ENCODE measurements at places on chromosomes 3 and 15.

- DNase-seq = no peak
Observed at GRCh38 chr3:16884084-16884747, 539 bp upstream of the PLCL2 start.

DNA sequence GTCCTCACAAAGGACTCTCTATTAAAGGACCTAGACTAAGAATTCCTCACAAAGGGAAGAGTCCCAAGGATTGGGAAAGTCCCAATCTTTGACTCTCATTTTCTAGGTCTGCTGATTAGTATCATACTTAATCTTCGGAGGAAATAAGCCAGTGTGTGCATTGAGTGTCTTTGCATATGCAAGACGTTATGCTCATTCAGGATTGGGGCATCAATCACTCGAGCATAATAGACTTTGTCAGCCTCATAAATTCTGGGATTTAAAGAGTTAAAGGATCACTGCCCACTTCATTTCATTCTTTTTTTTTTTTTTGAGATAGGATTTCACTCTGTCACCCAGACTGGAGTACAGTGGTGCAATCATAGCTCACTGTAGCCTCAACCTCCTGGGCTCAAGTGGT is 154.3 kb downstream of the RBPMS2 start:
- DNase-seq = no peak

GRCh38 chr3:38171622-38172021 is 6.3 kb downstream of the OXSR1 start:
- no peak for DNase-seq

DNA sequence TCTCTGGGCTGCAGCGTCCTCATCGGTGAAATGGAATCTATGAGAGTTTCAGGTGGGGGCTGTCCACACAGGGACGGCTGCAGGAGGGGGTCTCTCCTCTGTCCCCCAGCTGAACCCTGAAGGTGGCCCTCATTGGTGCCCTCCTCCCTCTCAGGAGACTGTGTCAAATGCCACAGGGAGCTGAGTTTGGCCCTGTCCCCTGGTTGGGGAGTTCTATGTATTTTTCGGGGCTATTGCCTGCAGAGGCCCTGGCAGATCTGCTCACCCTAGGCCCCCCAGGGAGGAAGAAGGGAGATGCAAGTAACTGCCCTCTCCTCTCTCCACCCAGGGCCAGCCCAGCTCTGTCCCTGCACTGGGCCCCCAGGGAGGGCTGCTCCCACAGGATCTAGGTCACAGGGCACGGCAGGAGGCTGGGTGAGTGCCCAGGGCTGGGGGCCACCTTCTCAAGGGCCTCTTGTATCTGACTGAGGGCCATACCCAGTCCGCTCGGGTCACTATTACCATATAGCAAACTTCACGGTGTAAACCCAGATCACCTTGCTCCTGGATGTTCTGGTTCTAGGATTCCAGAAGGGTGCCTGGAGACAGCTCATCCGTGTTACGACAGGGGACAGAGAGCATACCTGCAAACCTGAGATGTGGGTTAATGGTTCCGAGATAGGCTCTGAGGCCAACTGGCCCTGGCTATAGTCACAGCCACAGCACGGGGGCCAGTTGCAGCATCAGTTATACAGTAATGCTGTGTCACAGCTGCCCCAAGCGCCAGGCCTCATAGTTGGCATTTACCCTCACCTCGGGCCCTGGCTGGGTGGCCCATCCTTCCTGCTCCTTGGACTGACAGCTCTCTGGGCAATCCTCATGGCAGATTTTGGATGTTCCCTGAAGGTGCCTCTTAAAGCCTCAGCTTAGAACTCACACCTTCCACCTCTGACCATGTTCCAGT is 102.4 kb upstream of the PRR23E start:
- DNase-seq = no peak

DNA sequence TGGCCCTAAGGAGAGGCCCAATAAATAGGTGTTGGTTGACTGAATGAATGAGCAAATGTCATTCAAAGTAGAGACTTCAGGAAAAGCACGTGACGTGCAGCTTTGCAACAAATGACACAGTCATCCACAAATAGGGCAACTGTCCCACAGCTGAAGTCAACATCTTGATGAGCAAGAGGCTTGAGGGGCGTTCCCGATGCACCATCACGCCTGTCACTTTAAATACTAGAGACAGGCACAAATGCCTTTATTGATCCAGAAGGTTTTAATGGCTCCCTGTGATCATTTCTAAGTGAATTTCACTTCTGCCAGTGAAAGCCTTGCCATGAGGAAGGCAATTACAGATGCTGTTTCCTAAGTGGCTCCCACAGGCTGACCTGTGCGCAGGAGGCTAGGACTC is 43.6 kb downstream of the ABTB1 start:
- no peak for DNase-seq

GRCh38 chr3:134857356-134857755 is 62.3 kb downstream of the EPHB1 start:
- DNase-seq = no peak

- DNase-seq = no peak
Observed at GRCh38 chr15:59662260-59662659, 4.9 kb upstream of the GTF2A2 start.

DNA sequence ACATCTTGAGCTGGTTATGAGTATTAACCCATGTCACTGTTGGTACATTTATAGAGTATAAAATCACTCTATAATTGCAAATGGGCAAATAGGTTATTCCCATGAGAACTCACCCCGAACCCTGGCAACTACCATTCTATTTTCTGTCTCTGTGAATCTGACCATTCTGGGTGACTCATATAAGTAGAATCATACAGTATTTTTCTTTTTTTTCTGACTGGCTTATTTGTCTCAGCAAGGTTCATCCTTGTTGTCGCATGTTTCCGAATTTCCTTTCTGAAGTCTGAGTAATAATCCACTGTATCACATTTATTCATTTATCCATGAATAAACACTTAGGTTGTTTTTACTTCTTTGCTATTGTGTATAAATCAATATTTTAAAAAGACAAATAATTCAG is 59.9 kb upstream of the CHRM5 start:
- no peak for DNase-seq

DNA sequence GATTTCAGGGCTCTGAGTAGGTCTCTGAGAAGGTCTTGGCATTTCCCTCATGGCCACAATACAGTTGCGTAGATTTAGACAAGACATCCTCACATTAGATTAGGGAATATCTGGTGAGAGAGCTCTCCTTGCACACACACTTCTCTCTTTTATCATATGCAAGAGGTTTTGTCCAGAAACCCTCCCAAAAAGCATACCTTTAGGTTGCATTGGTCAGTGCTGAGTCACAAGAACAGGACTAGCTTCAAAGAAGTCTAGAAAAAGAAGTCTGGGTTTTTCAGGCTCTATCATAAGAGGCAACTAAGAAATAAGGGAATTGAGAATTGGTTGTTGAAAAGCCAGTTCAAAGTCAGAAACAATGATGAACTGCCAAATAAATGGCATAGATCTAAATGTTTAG is 40.1 kb upstream of the MITF start:
- no peak for DNase-seq

- no peak for DNase-seq
Observed at GRCh38 chr15:58124585-58124984, 13.6 kb upstream of the AQP9 start.

DNA sequence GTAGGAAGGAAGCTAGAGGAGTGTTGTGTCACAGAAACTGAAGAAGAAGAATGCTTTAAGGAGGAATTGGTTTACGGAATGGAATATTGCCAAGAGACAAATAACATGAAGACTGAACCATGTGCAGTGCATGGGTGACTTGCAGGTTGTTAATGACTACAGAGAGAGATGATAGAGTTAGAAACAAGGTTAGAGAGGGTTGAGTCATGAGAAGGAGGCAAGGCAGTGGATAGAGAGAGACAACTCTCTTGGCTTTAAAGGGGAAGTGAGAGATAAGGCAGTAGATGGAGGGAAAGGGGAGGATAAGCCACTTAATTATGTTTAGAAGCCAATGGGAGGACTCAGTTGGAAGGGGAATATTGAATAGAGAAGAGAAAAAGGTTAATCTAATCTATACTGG is 119.3 kb upstream of the CCNL1 start:
- no peak for DNase-seq

DNA sequence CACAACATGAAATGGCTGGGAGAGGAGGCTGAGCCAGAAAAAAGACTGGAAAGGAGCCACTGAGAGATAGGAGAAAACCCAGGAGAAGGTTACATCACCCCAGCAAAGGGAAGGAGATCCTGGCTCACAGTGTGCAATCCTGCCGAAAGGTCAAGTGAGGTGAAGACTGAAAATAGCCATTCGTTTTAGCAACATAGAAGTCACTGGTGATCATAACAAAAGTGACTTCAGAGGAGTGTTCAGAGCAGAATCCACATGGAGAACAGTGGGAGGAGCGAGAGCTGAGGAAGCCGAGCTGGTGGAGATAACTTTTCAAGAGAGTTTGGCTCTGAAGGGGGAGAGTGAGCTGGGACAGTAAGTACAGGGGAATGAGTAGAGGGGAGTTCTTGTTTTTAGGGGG is 5.4 kb upstream of the HEG1 start:
- no peak for DNase-seq

DNA sequence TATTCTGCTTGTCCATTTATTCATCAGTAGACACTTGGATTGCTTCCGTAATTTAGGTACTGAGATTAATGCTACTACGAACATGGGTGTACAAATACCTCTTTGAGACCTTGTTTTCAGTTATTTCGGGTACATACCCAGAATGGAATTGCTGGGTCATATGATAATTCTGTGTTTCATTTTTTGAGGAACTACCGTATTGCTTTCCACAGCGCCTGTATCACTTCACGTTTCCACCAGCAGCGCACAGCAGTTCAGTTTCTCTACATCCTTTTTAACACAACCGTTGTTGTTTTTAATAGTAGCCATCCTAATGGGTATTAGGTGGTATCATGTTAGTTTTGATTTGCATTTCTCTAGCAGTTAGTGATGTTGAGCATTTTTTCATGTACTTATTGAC is 9.5 kb downstream of the PAK2 start:
- DNase-seq = no peak

All from NCI-H2171 (cell line).